ENCODE measurements at places on chromosomes 7 and 10.

- no peak for DNase-seq
These were observed 23.9 kb downstream of the ATP6V1F start for GRCh38 chr7:128886391-128887168.

- no peak for DNase-seq
These were observed 29.1 kb downstream of the RSU1 start for GRCh38 chr10:16788125-16788524.

GRCh38 chr7:120160166-120160565, 112.8 kb upstream of the KCND2 start:
- no peak for DNase-seq

- DNase-seq, result no peak
These were observed 163.6 kb downstream of the KCND2 start for GRCh38 chr7:120436487-120437060.

DNA sequence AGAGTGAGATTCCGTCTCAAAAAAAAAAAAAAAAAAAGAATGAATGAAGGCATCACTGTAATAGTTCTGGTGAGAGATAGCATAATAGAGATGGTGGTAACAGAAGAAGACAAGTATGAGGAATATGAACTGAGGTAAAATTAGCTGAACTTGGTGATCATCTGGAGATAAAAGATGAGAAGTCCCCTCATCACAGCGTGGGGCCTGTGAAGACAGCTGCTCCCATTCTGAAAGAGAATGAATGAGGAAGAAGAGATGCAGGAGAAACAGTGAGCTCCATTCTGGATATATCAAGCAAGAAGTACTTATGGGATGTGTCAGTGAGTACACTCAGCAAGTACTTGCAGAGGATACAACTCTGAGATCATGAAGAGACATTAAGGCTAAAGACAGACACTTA, 28.7 kb downstream of the ARMH3 start:
- no peak for DNase-seq

DNA sequence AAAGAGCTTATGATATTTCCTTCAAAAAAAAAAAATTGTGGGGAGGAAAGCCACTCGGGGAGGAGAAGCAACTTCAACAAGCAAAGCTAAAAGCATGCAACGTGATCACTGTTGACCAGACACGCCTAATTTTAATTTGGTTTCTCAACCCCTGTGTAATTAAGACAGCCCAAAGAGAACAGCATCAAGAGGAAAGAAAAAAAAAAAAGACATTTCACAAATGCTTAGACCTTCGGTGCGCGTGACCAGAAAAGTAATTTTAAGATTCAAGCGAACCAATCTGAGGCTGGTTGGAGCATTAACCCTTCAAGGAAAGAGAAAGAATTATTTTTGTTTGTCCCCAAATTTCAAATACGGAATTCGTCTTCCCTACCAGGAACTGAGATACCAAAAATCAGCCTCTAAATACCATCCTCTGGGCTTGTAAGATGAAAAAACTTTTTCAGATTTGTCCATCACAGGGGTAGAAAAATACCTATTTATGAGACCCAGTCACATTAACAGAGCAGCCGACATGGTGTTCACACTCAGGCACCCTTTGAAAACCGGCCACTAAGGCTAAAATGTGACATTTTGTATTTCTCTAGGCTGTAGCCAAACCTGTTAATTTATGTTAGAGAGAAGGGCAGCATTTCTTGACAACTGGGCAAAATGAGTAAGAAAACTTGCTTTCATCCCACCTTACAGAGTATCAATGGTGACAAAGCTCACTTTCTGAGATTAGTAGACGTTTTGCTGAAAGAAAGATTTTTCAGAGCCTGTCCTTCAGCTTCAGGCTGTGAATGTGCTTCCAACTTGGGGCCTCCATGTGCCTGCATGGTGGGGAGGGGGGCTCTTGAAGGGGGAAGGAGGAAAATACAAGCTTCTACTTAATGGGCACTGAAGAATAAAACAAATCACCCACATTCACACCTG, 179.9 kb upstream of the KLF14 start:
- no peak for DNase-seq

DNA sequence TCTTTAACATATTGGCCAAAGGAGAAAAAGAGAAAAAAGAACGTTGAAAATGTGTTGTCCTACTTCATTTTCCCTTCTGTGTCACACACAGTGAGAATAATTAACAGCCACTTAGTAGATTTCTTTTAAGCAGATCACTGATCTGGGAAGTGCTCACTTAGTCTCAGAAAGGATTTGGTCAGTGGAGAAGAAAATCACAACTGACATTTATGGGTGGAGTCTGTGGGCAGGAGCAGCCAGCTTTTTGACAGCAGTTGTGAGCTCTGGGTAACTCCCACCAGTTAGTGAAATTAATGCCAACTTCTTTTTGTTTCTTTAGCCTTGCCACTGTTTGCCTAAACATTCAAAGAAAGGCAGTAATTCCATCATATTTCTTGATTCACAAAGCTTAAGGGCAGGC, 49.7 kb downstream of the CDK14 start:
- DNase-seq, result no peak

- DNase-seq, result no peak
These were observed 11.2 kb upstream of the FRMPD2 start for GRCh38 chr10:48285710-48286109.

Measured in fibroblast of skin of right biceps (primary cell).